Neural progenitor cell (in vitro differentiated cells): ENCODE measurements at places on chromosomes 11 and 22.

DNA sequence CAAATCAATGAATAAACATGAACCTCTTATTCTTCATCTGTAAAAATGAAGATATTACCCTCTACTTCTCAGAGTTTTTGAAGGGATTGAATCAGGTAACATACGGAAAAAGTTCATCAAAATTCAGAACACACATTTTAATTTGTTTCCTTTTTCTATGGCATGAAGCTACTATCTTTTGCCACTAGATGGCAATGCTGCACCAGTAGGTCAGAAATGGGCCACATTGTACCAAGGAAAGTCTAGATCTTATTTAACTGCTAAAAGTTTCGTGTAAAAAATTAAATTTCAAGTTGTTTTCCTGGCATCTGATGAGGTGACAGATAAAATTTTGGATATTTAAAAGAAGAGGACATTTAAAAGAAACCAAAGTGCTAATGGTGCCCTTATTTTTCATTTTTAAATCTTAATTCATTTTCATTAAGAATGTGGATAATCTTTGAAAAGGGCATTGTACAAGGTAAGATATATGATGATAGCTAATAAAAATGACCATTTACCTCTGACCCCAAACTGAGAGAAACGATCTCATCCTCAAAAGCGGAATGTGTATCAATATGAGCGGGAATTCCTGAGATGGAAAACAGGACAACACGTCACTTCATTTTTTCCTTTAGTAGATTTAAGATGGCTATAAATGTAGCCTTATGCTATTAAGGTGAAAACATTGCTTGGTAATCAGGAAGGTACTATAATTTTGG lies 16.1 kb downstream of the ALKBH8 start:
- peak; percentile 63 for DNase-seq

- DNase-seq: no peak
These were observed 424.6 kb downstream of the BUD13 start for GRCh38 chr11:116348226-116348625.

- DNase-seq: no peak
These were observed 153.5 kb downstream of the OR4C45 start for GRCh38 chr11:50186146-50186545.

DNA sequence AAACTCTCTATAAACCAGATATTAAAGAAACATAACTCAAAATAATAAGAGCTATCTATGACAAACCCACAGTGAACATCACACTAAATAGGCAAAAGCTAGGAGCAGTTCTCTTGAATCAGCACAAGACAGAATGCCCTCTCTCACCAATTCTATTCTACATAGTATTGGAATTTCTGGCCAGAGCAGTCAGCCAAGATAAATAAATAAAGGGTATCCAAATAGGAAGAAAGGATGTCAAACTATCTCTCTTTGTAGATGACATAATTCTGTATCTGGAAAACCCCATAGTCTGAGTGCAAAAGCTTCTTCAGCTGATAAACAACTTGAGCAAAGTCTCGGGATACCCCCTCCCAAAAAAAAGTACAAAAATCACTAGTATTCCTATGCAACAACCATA lies 359.8 kb downstream of the LRRC4C start:
- DNase-seq: no peak

GRCh38 chr11:96388891-96389719 lies 607 bp downstream of the CCDC82 start:
- peak; percentile 91 for DNase-seq

DNA sequence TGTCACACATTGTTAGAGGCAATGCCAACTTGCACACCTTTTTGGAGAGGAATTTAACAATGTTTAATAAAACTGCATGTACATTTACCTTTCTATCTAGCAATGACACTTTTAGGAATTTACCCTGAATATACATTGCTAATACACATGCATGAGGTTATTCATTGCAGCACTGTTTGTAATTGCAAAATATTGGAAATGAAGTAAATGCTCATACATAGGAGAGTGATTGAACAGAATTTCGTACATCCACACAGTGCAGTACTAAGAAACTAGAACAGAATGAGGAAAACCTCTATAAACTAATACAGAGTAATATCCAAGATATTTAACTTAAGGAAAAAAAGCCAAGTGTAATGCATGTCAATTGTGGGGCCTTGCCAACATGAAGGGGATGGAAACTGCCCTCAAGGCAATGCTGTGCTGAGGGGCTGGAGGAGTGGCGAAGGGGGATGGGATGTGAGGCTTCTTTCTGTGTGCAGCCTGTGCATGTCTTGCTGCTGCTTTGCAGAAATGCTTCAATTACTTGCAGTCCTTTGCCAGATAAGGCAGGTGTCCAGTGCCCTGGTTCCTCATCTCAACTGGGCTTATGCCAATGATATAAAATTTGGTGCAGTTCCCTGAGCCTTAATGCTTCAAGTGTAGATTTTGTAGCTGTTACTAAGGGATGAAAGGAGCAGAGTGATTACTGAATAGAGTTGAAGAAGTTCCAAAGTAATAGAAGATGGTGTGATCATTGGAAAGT lies 96.1 kb downstream of the GRIA4 start:
- no peak for DNase-seq

- DNase-seq: no peak
These were observed 622.2 kb downstream of the BRD1 start for GRCh38 chr22:49205483-49205800.

DNA sequence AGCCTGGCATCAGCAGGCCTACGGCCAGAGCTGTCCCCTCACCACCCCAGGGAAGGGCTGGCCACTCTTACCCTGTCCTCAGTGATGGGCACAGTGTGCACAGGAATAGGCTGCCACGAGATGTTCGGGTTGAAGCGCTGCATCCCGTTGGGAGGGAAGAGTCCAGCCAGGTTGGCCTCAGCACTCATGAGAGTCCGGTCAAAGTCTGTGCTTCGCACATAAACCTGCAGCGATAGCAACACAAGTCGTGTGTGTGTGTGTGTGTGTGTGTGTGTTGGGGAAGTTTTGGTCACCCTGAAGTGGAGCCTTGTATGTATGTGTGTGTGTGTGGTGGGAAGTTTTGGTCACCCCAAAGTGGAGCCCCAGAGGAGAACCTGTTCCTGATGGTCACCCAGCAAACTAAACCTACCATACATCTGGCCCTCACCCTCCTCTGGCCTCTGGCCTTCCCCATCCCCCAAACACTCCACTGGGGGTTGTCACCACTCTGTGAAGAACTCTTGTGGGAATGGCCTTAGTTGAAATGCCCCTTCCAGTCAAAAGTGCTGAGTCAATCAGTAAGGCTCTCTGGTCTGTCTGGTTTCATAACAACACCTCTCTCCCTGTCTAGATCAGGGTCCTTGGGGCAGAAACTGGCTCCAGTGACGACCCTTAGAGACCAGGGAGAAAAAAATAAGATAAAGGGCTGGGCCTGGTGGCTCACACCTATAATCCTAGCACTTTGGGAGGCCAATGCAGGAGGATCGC lies 2.8 kb downstream of the ACP2 start:
- DNase-seq: no peak

DNA sequence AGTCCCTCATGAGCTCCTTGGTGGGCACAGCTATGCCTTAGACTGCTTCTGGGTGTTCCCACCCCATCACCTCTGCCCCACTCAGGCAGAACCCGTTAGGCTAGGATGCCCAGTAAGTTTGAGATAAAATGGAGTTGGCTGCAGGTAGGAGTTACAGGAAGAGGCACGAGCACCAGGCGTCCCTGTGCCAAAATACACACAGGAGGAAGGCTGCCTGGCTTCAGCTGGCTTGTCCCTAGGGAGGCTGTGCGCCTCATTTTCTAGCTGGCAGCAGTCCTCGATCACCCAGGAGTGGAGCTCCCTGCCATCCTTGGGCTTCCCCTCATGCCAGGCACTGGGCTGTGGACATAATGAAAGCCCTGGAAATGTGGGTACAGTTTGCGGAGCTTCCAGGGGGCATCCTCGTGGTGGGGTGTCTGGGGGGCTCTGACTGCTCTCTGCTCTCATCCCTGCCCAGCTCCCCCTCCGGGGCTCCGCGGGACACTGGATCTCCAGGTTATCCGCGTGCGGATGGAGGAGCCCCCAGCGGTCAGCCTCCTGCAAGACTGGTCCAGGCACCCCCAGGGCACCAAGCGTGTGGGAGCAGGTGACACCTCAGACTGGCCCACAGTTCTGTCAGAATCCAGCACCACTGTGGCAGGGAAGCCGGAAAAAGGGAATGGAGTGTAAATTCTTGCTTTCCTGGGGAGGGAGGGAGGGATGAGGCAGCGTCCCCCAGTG lies 12.3 kb upstream of the MARK2 start:
- DNase-seq: no peak

GRCh38 chr11:12175694-12176241 lies 65.4 kb downstream of the MICAL2 start:
- DNase-seq: no peak

GRCh38 chr22:41290262-41291221 lies 4.6 kb upstream of the RANGAP1 start:
- peak; percentile 52 for DNase-seq

DNA sequence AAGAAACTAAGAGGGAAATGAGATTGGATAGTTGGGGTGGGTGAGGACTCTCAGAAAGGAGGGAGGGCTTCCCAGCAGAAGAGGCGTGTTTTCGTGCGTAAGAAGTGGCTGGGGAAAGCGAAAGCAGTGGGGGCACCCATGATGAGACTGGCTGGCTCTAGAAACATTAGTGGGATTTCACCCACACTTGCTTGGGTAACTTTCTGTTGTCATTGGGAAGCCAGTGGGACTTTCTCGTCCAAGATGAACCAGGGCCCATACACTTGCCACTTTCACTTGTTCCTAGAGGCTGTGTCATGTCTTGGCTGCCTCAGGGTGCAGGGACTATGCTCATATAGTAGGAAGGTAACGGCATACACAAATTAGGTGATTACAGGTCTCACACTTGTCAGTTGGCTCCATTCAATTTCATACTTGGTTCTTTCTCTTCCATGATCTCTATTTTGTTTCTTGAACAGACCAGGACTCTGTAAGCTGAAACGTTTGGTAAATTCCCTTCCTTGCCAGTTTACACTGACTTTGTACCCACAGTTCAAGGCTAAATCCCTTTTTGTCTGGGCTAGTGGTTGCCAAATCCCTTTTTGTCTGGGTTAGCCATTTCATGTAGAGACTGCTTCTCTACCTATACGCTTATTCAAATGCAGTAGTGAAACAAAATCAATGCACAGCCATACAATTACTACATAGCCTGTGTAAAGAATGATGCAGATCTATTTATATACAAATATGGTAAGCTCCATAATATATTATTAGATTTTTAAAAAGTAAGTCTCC lies 42.0 kb upstream of the CXCR5 start:
- no peak for DNase-seq

- no peak for DNase-seq
These were observed 253.3 kb downstream of the BRD1 start for GRCh38 chr22:49574205-49574880.

DNA sequence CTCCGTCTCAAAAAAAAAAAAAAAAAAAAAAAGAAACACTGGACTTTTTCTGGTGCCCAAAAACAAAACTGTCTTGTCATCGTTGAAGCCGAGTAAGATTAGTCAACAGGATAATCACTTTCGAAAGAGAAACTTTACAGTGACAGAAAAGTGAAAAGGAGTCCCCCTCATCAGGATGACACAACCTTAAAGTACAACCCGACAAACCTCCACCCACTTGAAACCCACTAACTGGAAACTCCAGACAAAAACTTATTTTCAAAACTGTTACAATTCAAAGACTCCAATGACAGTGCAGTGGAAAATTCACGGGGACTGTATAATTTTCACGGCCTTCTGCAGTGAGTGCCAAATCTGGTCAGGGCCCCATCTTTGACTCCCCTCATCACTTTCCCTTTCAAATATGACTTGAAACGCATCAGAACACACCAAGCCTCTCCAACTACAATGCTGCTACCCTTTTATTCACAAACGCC lies 1.3 kb downstream of the DENND5A start:
- DNase-seq: no peak

GRCh38 chr11:133942577-133942976 lies 14.2 kb downstream of the IGSF9B start:
- DNase-seq: no peak

- no peak for DNase-seq
These were observed 52.9 kb downstream of the C11orf58 start for GRCh38 chr11:16791191-16791961.

DNA sequence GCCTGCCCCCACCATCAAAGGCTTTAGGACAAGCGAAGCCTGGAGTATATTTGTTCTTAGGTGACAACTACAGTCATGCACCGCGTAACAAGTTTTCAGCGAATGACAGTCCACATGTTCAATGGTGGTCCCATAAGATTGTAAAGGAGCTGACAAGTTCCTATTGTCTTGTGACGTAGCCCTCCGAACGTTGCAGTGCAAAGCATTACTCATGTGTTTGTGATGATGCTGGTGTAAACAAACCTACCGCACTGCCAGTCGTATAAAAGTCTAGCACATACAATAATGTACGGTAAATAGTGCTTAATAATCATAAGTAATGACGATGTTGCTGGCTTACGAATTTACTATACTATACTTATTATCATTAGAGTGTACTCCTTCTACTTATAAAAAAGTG lies 41.3 kb downstream of the ADAMTS15 start:
- no peak for DNase-seq

DNA sequence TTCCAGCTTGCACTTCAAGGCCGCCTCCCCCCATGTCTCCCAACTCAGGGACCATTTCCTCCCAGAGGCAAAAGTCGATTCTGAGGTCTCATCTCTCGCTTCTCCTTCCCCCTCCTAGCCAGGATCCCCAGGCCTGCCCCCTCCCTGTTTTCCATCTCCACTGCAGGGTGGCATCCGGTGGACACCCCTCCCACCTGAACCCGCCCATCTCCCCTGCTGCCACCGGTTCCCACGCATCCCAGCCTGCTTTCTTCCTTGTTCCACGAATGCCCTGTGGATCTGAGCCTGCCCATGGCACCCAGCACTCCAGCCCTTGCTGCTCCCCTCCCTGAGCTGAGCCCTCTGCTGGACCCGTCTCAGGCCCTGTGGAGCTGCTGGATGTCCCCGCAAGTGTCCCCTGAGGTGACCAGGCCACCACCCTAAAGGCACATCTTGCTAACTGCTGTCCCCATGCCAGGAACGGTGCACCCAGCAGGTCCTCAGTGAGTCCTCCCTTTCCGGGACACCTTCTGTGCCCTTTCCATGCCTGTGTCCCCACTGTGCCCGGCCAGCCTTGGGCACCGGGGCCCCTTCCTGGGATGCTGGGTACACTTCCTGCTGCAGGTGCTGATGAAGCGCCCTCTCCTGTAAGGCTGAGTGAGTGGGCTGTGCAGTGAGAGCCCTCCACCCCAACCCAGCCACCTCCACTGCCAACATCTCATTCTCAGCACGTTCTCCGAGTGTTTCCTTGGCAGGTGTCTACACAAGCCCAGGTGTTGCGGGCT lies 936 bp downstream of the IL17REL start:
- no peak for DNase-seq

- no peak for DNase-seq
These were observed 144.0 kb downstream of the CRYBB2 start for GRCh38 chr22:25363474-25363873.
